SK-MEL-5 (cell line): ENCODE measurements at places on chromosomes 5 and 9. TPM values are rescaled to one million over a fixed set of nuclear protein-coding genes. Genes with fewer than 3 reads are reported as not detected.

LRRTM2 gene
- 1.5 and 2.1 TPM in 2 replicates for total RNA-seq

FRRS1L gene
- total RNA-seq = 0.03 TPM in 2 replicates

HAPLN1 gene
- total RNA-seq = not detected in 2 replicates

S100Z gene
- total RNA-seq = not detected in 2 replicates

HEMGN gene
- not detected in 2 replicates for total RNA-seq

PCDHB7 gene
- total RNA-seq = 0.24 and 0.29 TPM in 2 replicates

MEIKIN gene
- not detected in 2 replicates for total RNA-seq

TRMT10B gene
- total RNA-seq = 2.2 and 3.0 TPM in 2 replicates

PCDHGC4 gene
- 0.11 TPM in 1 of 2 replicates, not detected in the other for total RNA-seq

PRLR gene
- total RNA-seq = 21.4 and 22.2 TPM in 2 replicates

MAML1 gene
- 5.1 TPM in 2 replicates for total RNA-seq

DDX4 gene
- total RNA-seq = not detected in 2 replicates

SPINK6 gene
- total RNA-seq = 0.61 TPM in 1 of 2 replicates, not detected in the other

HTR4 gene
- not detected in 2 replicates for total RNA-seq

PLAC8L1 gene
- total RNA-seq = not detected in 2 replicates
